ENCODE measurements at places on chromosomes 13 and 19. TPM values are rescaled to one million over a fixed set of nuclear protein-coding genes. Genes with fewer than 3 reads are reported as not detected.

Gene KLK2
- total RNA-seq, result not detected

DNA sequence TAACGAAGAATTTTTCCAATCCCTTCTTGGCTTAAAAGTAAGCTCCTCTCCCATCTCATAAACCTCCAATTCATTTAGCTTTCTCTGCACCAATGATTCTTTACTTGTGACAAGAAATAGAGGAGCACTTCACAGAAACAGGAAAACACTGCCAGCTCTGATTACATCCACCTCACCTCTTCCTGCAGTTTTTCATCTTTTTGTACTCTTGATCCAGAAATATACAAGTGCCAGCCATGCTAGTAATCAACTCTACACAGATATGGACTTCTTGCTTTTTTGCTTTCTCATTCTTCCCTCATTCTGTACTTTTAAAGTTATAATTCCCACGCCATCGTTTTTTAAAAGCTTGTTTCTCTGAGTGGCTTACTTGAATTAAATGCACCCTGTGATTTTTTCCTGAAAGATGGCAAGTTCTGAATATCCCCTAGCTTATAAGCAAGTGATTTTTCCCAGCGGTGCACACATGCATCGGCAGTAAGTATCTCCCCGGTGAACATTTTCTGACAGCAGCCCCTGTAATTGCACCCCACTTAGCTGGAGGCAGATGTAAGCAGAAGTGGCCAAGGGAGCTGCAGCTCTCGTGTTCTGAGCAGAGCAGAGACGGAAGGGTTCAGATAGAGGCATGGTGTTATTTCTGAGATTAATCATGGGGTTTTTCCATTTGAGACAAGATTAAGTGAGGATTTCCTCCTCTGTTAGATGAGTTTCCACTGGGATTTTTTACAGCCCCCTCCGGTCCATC lies 340.7 kb downstream of the SLC7A1 start:
- no peak for DNase-seq

DNA sequence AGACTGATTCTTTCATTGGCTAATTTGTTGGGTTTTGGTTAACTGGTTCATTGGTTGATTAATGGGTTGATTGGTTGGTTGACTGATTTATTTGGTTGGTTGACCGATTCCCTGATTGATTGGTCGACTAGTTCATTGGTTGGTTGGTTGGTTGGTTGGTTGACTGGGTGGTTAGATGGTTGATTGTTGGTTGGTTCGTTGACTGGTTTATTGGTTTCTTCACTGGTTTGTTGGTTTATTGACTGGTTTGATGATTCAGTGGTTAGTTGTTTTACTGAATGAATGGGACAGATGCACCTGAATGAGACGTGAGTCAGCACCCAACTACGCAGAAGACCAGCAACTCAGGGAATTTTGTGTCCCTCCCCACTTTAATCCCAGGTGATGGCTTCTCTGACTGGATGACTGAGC lies 2.7 kb upstream of the NUP62 start:
- DNase-seq, result peak; percentile 79

Gene LIG1
- total RNA-seq, result 27.3 TPM

GRCh38 chr13:33383724-33384577 lies 98.4 kb upstream of the STARD13 start:
- DNase-seq, result peak; percentile 46

DNA sequence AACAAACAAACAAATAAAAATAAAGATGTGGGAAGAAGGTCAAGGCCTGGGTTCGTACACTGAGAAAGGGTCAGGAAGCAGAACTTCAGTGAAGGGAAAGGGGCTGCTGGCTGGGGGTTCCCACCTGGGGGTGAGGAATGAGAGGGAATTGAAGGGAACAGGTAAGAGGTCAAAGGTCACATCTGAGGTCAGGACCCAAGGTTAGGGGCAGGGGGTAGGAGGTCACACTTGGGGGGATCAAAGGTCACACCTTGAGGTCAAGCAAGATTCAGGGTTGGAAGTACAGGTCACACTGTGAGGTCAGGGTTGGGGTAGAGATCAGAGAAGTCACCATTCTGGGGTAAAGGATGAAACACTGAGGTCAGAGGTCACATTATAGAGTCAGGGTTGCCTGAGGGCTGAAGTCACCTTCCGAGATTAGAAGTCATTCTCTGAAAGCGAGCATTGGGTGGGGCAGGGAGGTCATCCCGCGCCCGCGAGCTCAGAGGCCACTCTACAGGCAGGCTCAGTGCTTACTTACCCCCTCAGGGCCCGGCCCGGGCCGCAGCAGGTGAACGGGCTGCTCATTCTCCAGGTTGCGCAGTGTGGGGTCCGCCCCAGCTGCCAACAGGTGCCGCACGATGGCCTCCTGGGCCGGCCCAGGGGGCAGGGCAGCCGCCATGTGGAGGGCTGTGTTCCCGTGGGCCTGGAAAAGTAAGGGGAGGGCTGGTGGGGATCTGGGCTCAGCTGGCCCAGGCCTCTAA lies 10.8 kb downstream of the NFKBID start:
- no peak for DNase-seq

DNA sequence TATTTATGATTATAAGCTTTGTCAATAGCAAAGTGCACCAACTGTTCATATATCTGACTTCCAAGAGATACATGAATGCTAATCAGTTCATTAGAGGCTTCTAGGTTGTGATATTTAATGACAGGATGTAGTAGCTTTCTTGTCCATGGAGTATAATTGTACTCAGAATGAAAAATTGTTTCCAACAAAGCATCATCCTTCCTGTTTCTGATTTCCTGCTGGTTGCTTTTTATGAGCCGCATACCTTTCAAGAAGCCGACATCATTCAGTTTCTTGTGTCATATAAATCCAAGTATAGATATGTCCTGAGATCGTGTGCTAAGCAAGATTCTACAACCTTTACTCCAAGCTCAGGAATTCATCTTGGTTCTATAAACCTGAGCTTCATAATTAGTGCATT lies 326.6 kb downstream of the DIAPH3 start:
- DNase-seq, result no peak

Gene FIZ1
- 7.4 TPM for total RNA-seq

GRCh38 chr19:15108145-15108844 lies 1.1 kb downstream of the SYDE1 start:
- no peak for DNase-seq

Gene BST2
- 183 TPM for total RNA-seq

Measured in renal cortical epithelial cell (primary cell).